Nucleus accumbens (tissue), 56 donors: ENCODE measurements at places on chromosomes 6 and 20.

DNA sequence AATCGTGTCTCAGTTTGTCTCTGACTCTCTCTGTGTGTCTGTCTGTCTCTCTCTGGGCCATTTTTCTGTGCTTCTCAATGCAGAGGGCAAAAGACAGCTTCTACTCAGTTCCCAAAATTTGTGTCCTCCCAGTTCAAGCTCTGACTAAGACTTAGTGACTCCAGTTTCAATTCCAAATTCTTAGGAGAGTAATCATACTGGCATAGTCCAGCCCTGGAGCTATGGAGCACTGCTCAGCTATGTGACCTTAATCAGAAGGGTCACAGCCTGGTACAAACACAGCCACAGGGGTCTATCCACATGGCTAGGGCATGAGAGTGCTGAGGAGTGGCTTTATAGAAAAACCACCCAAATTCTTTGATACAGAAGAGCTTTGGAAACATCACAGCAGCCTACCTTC, 91.9 kb downstream of the FOXF2 start:
- no peak for DNase-seq

- DNase-seq = no peak
These were observed 51.8 kb upstream of the CCDC167 start for GRCh38 chr6:37551446-37551845.

- DNase-seq = no peak
These were observed 106.5 kb downstream of the MAFB start for GRCh38 chr20:40582531-40582930.

- DNase-seq = no peak
These were observed 10.1 kb downstream of the DDR1 start for GRCh38 chr6:30894381-30894780.

DNA sequence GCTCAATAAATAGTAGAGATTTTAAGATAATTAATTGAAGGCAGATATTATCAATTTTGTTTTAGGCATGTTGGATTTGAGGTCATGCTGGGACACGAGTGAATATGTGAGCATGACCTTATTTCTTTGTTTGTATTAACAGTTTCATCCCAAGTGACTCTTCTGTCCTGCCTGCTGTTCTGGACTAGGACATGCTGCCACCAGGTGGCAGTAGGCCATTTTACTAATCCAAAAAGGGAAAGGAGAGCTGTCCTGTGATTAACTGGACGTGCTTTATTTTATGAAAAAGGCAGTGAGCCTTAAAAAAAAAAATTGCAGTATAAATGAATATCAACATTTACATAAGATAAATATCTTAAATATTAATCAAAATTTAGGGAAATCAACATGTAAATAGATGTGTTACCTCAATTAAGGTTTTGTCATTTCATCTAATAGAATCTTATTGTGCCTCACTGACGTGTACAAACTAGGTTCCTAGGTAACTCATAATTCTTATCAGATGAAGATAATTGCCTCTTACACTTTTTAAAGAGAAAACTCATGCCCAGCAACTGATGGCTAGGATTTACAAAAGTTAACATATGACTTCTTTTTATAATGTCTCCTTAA, 49.8 kb downstream of the FRK start:
- peak; percentile 27 for DNase-seq

- no peak for DNase-seq
These were observed 79.0 kb upstream of the B3GAT2 start for GRCh38 chr6:71035871-71036270.

- no peak for DNase-seq
These were observed 79.2 kb upstream of the PLN start for GRCh38 chr6:118468682-118469465.
